IMR-90 (cell line): ENCODE measurements at places on chromosomes 3 and 15. TPM values are rescaled to one million over a fixed set of nuclear protein-coding genes. Genes with fewer than 3 reads are reported as not detected.

Gene DHX30
- 55.6 and 63.0 TPM in 2 replicates for polyA plus RNA-seq

Gene EXD1
- not detected in 2 replicates for polyA plus RNA-seq

Gene PPP1R14D
- polyA plus RNA-seq = not detected in 2 replicates

Gene UACA
- 127 and 156 TPM in 2 replicates for polyA plus RNA-seq

Gene KLHL40
- polyA plus RNA-seq = not detected in 2 replicates

Gene CCR4
- polyA plus RNA-seq = not detected in 2 replicates

Gene TMC3
- polyA plus RNA-seq = not detected in 2 replicates

Gene ZPLD1
- 0.03 TPM in 1 of 2 replicates, not detected in the other for polyA plus RNA-seq

Gene KCNAB1
- polyA plus RNA-seq = 0.07 and 0.13 TPM in 2 replicates

Gene CCK
- 0.43 TPM in 2 replicates for polyA plus RNA-seq

Gene CACNA2D3
- polyA plus RNA-seq = 0.41 and 0.50 TPM in 2 replicates

Gene PLA2G4B
- 3.1 and 5.8 TPM in 2 replicates for polyA plus RNA-seq

Gene NANOGP8
- polyA plus RNA-seq = not detected in 2 replicates

Gene MAGI1
- polyA plus RNA-seq = 14.4 and 14.5 TPM in 2 replicates

Gene PLOD2
- polyA plus RNA-seq = 62.9 and 84.0 TPM in 2 replicates

Gene ELL3
- 1.2 and 1.3 TPM in 2 replicates for polyA plus RNA-seq

Gene TM4SF18
- polyA plus RNA-seq = not detected in 2 replicates

Gene DIS3L
- polyA plus RNA-seq = 4.2 and 5.1 TPM in 2 replicates

Gene NAA80
- polyA plus RNA-seq = 14.2 and 14.4 TPM in 2 replicates

Gene CKMT1B
- 0.07 TPM in 1 of 2 replicates, not detected in the other for polyA plus RNA-seq

Gene CCR3
- polyA plus RNA-seq = not detected in 2 replicates

Gene NR2E3
- polyA plus RNA-seq = 0.19 and 0.29 TPM in 2 replicates

Gene SLC35G2
- polyA plus RNA-seq = 5.9 and 7.0 TPM in 2 replicates

Gene SENP8
- polyA plus RNA-seq = 1.6 and 1.9 TPM in 2 replicates

Gene WDR49
- polyA plus RNA-seq = not detected in 2 replicates

Gene RPL35A
- polyA plus RNA-seq = 906 and 921 TPM in 2 replicates

Gene EIF2B5
- 29.5 and 31.7 TPM in 2 replicates for polyA plus RNA-seq

Gene CRYGS
- 2.1 TPM in 2 replicates for polyA plus RNA-seq

Gene GP9
- polyA plus RNA-seq = not detected in 2 replicates

Gene CFAP100
- not detected in 2 replicates for polyA plus RNA-seq

Gene SPTSSB
- polyA plus RNA-seq = not detected in 2 replicates

Gene POTEB3
- polyA plus RNA-seq = not detected in 2 replicates

Gene CDHR4
- polyA plus RNA-seq = 0.07 TPM in 1 of 2 replicates, not detected in the other
